ENCODE measurements at places on chromosomes 11 and 22. TPM values are rescaled to one million over a fixed set of nuclear protein-coding genes. Genes with fewer than 3 reads are reported as not detected.

The OR5B21 gene
- not detected for total RNA-seq

The SCGB1D2 gene
- not detected for total RNA-seq

The UBASH3B gene
- total RNA-seq, result 51.3 TPM

The SLC35E4 gene
- 3.7 TPM for total RNA-seq

The PNPLA5 gene
- not detected for total RNA-seq
